ENCODE measurements at places on chromosomes 7 and 10.

- DNase-seq: no peak
These were observed 9.7 kb upstream of the AKR1C2 start for GRCh38 chr10:5013385-5013784.

DNA sequence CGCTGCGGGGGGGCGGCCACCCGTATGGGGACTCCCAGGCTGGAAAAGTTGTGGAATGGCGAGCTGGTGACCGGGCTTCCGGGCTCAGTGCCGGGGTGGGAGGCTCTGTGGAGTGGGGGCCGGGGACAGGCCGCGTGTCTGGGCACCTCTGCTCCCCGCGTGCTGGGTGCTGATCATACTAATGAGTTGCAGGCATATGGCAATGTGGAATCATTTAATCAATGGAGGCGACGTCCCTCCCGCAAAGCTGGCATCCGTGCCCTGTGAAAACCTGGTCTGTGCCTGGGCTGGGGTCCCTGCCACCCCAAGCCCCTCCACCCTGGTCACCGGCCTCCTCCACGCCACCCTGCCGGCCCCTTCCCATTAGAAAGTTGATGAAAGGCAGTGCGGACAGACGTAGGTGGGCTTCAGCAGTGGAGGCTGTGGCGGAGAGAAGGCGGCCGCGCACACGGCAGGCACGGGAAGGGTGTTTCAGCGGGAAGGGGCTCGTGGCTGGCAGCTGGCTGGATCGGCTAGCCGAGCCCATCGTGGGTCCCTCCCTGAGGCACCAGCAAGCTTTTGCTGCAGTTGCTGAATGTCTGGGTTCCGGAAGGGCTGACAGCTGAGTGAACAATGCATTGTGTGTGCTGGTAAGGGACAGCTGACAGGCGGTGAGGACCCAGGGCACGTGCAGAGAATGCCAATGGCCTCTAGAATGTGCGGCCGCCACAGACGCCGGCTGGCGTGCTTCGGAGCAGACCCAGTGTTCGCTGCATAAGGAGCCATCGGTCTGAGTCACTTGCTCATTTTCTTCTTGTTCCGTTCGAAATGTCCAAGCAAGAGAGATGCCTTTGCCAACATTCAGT lies 1.5 kb downstream of the ADGRA1 start:
- no peak for DNase-seq

GRCh38 chr10:17232276-17232960 lies 4.4 kb downstream of the VIM start:
- no peak for DNase-seq

DNA sequence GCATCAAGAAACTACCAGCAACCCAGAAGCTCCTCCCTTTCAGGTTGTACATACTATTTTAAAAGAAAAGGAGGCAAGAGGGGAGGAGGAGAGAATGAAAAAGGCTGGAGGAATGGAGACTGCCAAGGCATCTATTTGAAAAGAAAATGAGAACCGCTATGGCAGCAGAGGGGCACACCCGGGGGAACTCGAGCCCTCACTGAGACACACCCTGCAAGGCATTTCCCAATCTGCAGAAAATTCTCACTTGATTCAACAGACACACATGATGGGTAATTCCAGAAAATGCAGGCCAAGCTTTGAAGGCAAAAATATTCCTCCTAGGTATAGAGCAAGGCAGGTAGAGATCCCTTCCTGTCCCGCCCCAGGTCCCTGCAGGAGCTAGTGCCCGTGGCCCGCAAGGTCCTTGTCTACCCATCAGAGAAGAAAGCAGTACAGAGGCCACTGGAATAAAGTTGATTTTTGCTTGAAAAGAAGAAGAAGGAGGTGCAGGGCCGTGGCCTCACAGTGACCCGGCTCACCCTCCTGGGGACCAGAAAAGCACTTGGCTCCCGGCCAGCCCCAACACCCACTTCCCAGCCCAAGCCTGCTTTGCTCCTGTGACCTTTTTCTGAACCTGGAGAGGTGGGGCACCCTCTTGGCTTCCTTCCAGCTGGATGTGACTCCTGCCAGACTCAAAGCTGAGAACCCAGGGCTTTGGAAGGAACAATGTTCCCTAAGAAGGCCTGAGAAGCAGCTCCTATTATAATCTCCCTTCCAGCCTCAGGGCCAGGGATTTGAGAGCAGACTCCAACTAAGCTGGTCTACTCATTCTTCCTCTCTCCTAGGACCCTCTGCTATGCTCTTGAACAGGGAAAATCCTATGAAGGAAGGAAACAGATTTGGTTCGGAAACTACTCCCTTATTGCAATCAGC lies 6.2 kb upstream of the PIK3CG start:
- DNase-seq: no peak

GRCh38 chr10:24483701-24484100 lies 240.0 kb downstream of the ARHGAP21 start:
- no peak for DNase-seq
